K562 (cell line): ENCODE measurements at places on chromosomes 2 and 18. TPM values are rescaled to one million over a fixed set of nuclear protein-coding genes. Genes with fewer than 3 reads are reported as not detected.

- no peaks in the 10 kb centered on the region for H3K27me3 ChIP-seq
- H3K4me1 ChIP-seq = no peaks in the 10 kb centered on the region
- H3K27ac ChIP-seq = no peak overlapping the region
- DNase-seq = no peak
- H3K4me3 ChIP-seq = no peak overlapping the region
Measured at GRCh38 chr2:137437386-137437785, 526.9 kb upstream of the HNMT start.

DNA sequence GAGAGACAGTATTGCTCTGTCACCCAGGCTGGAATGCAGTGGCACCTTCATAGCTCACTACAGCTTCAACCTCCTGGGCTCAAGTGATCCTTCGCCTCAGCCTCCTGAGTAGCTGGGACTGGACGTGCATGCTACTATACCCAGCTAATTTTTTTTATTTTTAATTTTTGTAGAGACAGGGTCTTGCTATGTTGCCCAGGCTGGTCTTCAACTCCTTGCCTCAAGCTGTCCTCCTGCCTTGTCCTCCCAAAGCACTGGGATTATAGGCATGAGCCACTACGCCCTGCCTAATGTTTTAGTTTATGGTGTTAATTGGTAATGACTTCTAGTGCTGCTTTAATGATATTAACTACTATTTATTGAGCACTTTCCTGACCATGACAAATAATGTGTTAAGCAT, 18.3 kb downstream of the RNF138 start:
- peaks cover 62% of the 10 kb centered on the region for H3K36me3 ChIP-seq
- H3K4me3 ChIP-seq = no peak overlapping the region
- no peaks in the 10 kb centered on the region for H3K27me3 ChIP-seq

DNA sequence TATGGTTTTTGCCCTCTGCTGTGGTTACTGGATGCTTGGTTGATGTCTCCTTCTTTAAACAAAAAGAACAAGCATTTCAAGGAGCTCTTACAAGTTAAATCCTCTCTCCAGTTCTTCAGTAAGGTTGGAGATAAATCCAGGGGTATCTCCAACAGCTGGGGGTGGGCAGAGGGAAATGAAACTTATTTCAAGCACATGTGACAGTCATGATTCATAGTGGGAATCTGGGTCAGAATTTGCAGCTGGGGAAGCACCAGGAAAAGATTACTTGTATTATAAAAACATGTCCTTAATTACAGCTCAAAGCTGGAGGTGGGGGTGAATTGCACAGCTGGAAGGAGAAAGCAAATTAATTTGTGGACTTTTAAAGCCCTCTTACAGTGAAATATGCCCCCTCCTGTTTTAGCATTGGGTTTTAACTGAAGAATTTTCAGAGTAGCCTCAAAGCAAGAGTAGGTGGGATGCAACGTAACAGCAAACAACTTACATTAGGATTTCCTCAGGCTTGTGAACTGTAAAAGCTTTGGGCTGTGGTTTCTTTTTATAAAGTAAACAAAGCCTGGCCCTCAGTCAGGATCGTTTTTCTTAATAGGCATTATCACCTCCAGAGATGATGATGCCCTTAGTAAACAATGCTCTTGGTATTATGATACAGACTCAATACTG, 596.4 kb downstream of the NYAP2 start:
- H3K27me3 ChIP-seq = no peaks in the 10 kb centered on the region
- H3K36me3 ChIP-seq = no peaks in the 10 kb centered on the region
- H3K4me1 ChIP-seq = no peaks in the 10 kb centered on the region
- no peak overlapping the region for H3K4me3 ChIP-seq

SLC14A1 gene
- 0.20 TPM in 2 replicates for total RNA-seq

CXCR1 gene
- total RNA-seq = not detected in 2 replicates

- H3K4me3 ChIP-seq = no peak overlapping the region
- H3K36me3 ChIP-seq = no peaks in the 10 kb centered on the region
- no peak overlapping the region for H3K27ac ChIP-seq
- no peaks in the 10 kb centered on the region for H3K27me3 ChIP-seq
Measured at GRCh38 chr2:36044411-36044810, 311.2 kb upstream of the CRIM1 start.

- H3K27ac ChIP-seq = no peak overlapping the region
- no peaks in the 10 kb centered on the region for H3K27me3 ChIP-seq
- no peak overlapping the region for H3K4me3 ChIP-seq
- no peak for DNase-seq
Measured at GRCh38 chr18:28439870-28440269, 262.9 kb upstream of the CDH2 start.

DNA sequence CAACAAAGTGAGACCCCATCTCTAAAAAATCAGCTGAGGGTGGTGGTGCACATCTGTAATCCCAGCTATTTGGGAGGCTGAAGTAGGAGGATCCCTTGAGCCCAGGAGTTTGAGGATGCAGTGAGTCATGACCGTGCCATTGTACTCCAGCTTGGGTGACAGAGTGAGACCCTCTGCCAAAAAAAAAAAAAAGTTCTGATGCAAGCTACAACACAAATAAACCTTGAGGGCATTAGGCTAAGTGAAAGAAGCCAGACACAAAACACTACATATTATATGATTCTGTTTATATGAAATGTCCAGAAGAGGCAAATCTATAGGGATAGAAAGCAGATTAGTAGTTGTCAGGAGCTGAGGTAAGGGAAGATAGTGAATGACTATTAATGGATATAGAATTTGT, 13.0 kb downstream of the YWHAQ start:
- H3K27me3 ChIP-seq = no peaks in the 10 kb centered on the region
- peaks cover 57% of the 10 kb centered on the region for H3K36me3 ChIP-seq
- no peak for DNase-seq
- no peak overlapping the region for H3K27ac ChIP-seq

NLRC4 gene
- total RNA-seq = 0.07 TPM in 1 of 2 replicates, not detected in the other

- no peak overlapping the region for H3K27ac ChIP-seq
- no peaks in the 10 kb centered on the region for H3K36me3 ChIP-seq
- H3K27me3 ChIP-seq = no peaks in the 10 kb centered on the region; the same call in 1 of the 2 replicates
- DNase-seq = no peak
Measured at GRCh38 chr18:59818769-59819168, 81.0 kb upstream of the PMAIP1 start.

DNA sequence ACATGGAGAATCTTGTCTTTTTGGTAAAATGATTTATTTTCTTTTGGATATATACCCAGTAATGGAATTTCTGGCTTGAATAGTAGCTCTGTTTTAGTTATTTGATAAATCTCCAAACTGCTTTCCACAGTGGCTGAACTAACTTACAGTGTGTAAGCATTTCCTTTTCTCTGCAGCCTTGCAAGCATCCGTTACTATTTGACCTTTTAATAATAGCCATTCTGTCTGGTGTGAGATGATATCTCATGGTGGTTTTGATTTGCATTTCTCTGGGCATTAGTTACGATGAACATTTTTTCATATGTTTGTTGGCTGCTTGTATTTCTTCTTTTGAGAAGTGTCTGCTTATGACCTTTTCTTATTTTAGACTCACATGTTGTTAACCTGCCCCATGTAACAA, 190.2 kb downstream of the GALR1 start:
- no peaks in the 10 kb centered on the region for H3K36me3 ChIP-seq
- DNase-seq = no peak
- H3K4me3 ChIP-seq = no peak overlapping the region
- no peaks in the 10 kb centered on the region for H3K27me3 ChIP-seq
- H3K27ac ChIP-seq = no peak overlapping the region
- no peaks in the 10 kb centered on the region for H3K4me1 ChIP-seq
